COR-L47 (cell line): ENCODE measurements at places on chromosomes 3 and 15.

- no peak for DNase-seq
Observed at GRCh38 chr3:114120211-114120610, 58.6 kb downstream of the DRD3 start.

DNA sequence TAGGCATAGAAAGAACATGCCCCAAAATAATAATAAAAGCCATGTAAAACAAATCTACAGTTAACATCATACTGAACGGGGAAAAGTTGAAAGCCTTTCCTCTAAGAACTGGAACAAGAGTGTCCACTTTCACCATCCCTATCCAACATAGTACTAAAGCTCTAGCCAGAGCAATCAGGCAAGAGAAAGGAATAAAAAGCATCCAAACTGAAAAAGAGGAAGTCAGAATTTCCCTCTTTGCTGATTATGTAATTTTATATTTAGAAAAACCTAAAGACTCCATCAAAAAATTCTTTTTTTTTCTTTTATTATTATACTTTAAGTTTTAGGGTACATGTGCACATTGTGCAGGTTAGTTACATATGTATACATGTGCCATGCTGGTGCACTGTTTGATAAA is 661.6 kb upstream of the CBLB start:
- DNase-seq: no peak

DNA sequence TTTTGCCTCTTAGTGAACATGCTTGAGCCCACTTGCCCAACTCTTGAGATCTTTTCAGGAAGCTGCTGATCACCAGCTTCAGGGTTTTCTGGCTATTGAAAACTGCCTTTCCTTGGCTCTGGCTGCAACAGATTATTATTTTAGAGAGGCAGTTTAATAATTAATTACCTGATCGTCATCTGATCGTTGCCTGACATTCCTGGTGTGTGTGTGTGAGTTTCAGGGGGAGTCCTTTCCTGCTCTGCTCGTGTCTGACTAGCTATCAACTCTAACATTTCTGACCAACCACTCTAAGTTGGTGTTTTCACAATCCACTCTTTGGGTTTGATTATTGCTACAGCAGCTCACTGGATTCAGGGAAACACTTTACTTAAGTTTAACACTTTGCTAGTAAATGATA is 84.3 kb upstream of the SPATA16 start:
- no peak for DNase-seq

DNA sequence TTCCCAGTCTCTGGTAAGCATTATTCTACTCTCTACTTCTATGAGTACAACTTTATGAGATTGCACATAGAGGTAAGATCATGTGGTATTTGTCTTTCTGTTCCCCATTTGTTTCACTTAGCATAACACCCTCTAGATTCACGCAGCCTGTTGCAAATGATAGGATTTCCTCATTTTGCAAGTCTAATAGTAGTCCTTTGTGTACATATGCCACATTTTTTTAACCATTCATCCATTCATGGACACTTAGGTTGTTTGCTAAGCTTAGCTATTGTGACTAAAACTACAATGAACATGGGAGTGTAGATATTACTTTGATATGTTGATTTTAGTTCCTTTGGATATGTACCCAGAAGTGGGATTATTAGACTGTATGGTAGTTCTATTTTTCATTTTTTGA is 717.9 kb upstream of the ALCAM start:
- no peak for DNase-seq

DNA sequence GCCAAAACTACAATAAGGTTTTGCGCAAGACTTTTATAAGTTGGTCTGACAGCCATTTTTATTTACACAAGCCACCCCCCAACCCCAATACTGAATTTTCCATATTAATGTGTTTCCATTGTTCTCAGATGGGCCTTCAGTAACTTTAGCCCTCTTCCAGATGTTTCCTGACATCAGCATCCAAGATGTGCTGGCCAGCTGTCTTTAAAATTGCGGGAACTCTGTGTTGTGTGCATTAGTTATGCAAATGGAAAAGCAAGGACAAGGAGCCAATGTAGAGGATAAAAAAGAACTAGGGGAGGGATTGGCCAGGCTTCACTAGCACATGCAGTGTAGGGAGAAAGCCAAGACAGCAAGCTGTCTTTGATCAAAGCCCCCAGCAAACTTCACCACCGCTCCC is 45.4 kb downstream of the COMMD2 start:
- DNase-seq: no peak
